ENCODE measurements at places on chromosomes 16 and 17. TPM values are rescaled to one million over a fixed set of nuclear protein-coding genes. Genes with fewer than 3 reads are reported as not detected.

GRIN2A gene
- polyA plus RNA-seq = not detected

SLC52A1 gene
- 0.41 TPM for polyA plus RNA-seq

EFCAB5 gene
- 0.36 TPM for polyA plus RNA-seq

IGF2BP1 gene
- polyA plus RNA-seq = not detected

CTRB1 gene
- not detected for polyA plus RNA-seq

CACNG5 gene
- polyA plus RNA-seq = not detected

GRCh38 chr16:27222249-27223225 is 19.2 kb downstream of the KDM8 start:
- DNase-seq = no peak

DNA sequence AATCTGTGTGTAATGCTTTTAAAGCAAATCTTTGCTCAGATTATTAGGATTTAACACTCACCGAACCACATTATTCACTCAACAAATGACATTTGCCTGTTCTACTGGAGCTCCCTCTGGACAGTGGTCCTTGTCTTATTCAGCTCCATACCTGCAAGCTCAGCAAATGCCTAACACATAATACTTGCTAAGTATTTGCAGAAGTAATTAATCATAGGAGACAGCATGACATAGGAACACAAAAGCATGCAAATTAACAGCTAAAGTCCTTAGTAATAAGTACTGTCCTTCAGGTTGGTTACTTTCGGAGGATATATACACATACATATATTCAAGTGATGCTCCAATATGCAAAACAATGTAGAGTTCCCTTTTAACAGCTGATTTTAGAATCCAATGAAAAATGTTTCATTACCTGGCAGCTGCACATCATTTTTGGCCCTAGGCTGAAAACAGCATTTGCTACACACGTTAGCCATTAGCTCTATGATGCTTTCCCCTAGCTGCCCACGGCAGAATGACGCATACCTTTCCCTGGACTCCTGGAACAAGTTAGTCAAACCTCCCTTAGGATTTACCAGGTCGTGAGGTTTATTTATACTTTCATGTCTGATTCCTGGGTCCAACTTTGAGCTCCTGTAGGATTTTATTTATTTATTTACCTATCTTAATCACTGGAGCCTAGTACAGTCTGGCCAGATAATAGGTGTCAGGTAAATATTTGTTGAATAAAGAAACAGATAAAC is 8.6 kb downstream of the BRD7 start:
- DNase-seq = no peak

- no peak for DNase-seq
Observed at GRCh38 chr16:86337138-86337537, 173.2 kb upstream of the FOXF1 start.

GRCh38 chr17:6366221-6366666 is 68.7 kb downstream of the AIPL1 start:
- DNase-seq = no peak

DNA sequence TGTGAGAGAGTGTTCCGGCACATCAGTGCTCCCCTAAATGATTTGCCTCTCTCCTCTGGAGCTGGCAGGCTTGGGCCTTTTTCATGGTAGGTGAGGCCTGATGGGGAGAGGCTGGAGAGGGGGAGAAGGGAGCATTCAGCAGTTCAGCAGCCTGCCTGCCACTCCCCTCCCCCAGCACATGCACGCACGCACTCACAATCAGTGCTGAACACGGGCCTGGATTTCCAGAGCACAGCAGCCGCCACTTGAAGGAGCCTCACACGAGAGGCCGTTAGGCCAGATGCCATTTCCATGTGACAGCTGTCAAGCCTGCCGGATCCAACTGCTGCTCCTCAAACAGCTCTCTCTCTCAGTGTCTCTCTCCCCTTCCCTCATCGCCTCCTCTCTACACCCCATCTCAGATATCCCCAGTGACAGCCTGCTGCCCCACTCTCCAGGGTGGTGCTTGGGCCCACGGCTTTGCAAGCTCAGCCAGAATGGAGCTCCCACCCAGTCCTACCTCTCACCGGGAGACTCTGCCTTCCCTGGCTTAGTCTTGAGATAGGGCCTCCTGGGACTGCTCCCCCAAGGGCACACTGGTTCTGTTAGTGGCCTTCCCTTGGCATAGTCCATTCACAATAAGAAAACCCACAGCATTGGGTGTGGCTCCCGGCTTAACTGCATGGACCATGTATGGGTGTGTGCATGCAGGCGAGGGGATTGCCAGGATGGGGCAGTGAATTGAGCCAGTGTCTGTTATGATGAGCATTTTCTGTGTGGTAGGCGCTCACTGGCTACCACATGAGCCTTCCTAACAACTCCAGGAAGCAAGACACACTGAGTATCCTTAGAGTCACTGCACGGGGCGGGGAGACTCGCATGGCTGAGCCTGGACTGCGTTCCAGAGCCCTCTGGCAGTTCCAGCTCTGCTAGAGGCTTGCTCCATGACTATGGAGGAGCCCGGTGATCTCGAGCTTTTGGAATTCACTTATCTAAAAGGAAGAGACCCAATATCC is 226.2 kb downstream of the CCDC182 start:
- no peak for DNase-seq

DNA sequence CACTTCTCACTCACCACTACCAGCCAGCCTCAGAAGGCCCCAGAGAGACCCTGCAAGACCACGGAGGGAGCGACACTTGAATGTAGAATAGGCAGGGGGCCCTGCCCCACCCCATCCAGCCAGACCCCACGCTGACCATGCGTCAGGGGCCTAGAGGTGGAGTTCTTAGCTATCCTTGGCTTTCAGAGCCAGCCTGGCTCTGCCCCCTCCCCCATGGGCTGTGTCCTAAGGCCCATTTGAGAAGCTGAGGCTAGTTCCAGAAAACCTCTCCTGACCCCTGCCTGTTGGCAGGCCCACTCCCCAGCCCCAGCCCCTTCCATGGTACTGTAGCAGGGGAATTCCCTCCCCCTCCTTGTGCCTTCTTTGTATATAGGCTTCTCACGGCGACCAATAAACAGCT is 5.1 kb upstream of the PDK2 start:
- DNase-seq = no peak

- no peak for DNase-seq
Observed at GRCh38 chr17:17091276-17091675, 49.0 kb downstream of the MPRIP start.

DNA sequence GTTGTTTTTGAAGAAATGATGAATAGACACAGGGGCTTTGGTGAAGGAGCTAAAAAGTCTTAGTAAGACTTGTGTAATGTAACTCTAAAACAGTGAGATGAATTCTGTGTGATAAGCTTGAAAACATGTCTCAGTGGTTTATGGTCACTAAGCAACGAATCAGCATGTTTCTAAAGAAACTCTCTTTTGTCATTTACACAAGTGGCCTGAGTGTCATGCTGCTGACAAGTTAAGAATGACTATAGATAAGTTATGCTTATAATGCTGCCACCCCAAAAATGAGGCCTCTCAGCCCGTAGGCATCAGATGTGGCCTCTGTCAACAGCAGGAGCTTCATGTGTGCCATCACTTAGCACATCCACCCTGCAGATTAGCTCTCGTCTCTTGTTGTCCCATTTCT is 8.7 kb downstream of the COX10 start:
- peak; percentile 43 for DNase-seq

DNA sequence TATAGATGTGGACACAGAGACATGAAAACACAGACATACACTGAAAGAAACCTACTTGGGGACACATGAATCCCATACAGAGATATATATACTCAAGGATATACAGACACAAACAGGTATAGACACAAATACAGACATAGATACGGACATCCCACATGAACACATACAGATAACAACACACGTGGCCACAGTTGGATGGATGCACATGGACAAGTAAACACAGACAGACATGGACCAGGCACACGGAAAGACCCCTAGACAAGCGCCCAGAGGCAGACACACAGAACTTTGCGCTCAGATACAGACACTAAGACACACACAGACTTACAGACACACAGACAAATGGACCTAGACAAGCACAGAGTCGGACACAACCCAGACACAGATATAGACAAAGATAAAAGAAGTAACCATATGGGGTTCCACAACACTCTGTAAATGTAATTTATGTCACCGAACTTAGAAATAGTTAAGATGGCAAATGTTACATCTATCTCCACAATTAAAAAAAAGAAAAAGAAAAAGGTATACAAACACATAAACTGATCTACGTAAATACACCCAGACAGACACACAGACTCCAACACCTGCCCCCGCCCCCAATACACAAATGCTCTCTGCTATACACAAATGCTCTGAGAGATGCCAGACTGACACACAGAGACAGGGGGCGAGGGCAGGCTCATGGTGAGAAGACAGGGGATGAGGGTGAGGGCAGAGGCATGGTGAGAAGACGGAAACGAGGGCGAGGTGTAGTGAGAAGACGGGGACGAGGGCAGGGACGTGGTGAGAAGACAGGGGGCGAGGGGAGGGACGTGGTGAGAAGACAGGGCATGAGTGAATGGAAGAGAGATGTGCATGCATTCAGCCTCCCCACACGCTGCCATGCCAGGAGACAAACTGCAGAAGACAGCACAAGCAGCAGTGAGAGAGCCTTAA is 118.3 kb downstream of the SMG6 start:
- no peak for DNase-seq

- no peak for DNase-seq
Observed at GRCh38 chr17:14805348-14805747, 459.8 kb downstream of the PMP22 start.

DNA sequence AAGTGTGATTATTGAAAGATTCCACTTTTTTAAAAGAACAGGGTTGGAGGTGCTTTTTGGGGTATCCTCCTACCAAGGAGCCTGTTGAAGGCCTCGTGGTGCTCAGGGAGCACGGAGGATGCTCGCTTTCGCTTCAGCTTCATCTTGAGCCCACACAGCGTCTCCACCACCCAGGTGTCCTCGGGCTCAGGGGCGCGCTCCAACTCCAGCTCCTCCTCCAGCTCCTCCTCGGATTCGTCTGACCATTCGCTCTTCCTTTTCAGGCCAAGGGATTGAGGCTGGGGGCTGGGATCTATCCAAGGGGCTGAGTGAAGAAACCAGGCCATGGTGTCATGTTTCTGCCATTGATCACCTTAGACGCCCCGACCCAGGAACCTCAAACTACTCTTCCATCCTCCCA is 1.2 kb downstream of the SPDYE4 start:
- DNase-seq = no peak

GRCh38 chr17:50699410-50699809 is 8.3 kb downstream of the ANKRD40 start:
- DNase-seq = no peak

DNA sequence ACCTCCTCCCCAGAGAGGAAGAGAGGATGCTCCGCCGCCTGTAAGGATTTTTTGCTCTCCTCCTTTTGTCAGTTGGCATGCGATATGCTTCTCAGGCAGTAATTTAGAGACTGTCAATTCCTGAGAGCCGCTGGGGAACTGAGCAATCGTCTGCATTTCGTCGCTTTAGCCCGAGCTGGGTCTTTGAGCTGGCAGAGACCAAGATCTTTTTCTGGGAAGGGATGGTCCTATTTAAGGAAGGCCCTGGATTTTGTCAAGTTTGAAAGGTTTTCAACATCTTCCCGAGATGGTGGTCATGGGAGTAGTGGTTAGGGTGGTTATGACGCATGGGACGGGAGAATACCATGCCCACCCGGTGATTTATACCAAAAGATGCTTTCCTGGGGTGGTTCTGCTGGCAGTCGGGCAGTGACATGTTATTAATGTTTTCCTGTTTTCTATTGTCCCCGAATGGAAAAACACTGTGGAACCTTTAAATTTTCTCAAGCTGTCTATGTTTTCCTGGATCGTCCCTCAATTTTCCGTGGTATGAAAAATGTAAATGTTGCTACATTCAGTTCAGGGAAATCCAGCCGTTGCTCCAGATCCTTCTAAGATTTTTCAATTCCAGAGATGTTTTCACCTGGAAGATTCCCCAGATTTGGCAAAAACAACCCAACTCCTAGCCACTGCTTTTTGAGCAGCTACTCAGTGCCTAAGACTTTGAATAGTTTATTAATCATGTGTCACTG is 586.4 kb downstream of the MAF start:
- no peak for DNase-seq

GRCh38 chr17:78611607-78612006 is 34.4 kb upstream of the DNAH17 start:
- DNase-seq = no peak

GRCh38 chr17:82787081-82787848 is 35.4 kb downstream of the TBCD start:
- no peak for DNase-seq

DNA sequence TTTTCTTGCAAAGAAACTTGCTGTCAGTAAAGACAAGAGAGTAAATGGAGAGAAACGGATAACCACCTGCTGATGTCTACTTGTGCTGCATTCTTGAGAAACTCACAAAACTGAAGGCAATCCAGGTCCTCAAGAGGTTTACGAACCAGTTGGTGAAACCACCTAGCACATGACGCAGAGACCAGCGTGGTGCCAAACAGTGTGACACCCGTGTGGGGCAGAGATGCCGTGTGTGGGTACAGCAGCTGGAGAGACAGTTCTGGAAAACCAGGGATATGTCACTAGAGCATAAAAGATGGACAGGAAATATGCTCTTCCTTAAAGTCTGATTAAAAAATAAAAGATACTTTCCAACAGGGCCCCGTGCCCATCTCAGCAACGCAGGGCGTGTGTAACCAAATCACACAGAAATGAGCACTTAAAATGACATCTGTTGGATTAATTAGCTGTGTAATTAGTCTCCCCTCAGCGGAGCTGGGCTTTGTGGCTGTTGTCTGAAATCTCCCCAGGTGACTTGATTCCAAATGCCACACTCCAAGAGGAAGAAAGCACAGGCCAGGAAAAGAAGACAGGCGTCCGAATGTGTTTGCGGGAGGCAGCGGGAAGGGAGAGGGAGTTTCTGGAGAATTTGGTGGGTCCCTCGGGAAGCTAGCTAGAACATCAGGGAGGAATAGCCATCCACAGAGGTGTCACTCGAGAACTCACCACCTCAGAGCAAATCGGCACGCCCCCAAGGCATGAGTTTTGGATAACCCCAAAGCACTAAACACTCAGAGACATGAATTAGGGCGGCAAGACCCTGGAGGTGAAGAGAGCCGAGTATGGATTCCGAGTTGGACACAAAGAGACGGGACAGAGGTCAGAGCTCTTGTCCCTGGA is 109.8 kb downstream of the ZFHX3 start:
- DNase-seq = no peak

DNA sequence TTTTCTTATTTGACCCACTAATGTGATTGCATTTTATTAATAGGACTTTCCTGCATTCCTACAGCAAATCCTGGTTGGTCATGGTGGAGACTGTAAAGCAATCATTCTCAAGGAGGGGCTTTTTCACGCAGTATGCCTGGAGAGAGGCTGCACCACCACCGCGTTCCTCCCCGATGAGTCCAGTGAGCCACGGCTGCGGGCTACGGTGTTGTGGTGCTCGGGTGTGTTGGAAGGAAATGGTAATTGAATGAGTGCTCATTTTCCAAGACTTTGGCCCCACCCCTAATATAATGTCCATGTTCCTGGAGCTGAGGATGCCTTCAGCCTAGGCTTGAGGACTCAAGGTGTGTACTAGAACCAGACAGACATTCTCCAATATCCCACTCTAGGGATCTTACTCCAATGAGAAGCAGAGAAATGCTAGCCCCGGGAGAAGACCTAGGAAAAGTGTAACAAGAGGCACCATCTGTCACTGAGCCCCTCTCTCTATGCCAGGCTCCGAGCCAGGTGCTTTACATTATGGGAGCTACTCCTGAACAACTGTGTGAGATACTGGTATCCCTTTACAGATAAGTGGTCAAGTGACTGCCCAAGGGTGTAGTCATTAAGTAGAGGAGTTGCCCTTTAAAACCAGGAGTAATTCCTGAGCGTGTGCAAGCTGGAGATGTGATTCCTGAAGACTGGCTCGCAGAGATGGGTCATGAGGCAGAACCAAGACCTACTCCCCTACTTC is 39.4 kb downstream of the HEATR6 start:
- no peak for DNase-seq

Data from CD4-positive, CD25-positive, alpha-beta regulatory T cell (primary cell).